Stimulated activated naive CD4-positive, alpha-beta T cell (primary cell): ENCODE measurements at places on chromosomes 2 and 18.

DNA sequence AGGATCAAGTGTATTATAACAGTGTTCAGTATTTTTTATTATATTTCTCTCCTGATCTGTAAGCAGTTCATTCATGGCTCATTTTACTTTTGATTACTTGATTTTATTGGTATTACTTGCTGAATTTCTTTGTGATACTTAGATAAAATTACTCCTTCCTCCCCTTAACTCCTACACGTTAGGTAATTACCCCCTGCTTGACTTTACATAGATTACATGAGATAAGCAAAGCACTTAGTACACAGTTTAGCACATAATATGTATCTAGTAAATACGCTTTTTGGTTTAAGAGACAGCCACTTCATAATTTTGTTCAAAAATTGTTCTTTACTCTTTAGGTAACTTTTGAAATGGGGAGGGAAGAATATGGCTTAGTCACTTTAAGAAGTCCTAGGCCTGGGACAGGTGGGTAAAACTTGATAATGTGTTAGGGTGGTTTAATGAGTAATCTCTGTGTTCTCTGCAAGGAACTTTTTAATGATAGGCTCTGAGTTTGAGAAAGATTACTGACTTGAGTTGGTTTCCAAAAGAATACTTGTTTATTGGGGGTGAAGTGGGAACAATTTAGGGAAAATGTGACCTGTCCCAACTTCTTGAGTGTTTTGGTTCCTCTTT, 80.9 kb downstream of the NCOA1 start:
- no peak for DNase-seq

DNA sequence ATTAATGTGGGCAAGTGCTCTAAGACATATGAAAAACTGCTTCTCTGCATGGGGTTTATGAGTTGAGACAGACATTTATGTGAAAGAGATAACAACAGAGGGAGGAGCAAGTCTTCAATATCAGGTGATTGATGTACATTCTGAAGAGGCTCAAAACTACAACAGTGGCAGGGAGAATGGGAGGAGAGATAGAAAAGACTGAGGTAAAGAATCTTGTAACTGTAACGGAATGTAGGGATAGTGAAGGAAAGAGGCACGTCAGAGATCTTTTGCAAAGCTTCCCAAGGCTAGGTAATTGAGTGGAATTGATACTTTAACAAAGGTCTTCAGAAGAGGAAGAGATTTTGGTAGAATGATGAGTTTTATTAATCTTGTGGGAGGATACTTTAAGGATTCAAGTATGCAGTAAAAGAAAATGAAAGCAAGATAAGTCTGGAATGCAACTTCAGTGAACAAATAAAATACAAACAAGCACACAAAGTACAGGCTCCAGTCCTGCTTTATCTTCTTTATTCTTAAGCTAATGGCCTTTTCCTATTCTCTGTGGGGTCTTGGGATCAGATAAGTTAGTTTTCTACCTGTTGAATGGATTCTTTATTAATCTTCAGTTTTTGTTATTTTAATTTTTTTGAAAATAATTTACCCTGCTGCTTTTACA, 15.0 kb downstream of the SMAD4 start:
- DNase-seq, result no peak

DNA sequence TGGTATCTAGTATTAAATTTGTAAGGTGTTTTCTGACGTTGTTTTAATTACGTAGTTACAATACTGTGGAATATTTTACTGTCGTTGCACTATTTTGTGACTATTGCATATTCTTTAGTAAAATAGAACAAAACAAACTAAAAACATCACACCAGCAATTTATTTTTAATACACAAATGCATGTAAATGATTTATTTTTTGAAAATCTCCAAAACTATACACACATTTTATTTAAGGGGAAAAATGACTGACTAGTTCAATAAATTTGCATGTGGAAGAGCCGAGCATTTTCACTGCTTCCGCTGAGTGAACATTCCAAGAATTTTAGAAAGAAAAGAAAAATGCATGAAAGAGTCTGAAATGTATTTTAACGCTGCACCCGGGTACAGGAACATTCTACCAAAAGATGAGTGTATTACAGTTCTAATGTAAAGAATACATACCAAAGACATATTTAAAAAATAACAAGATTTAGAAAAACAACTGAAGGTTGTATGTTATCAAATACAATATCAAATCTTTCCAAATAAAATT, 257.7 kb downstream of the MEIS1 start:
- no peak for DNase-seq

- no peak for DNase-seq
Observed at GRCh38 chr18:33605250-33605649, 27.2 kb downstream of the ASXL3 start.

DNA sequence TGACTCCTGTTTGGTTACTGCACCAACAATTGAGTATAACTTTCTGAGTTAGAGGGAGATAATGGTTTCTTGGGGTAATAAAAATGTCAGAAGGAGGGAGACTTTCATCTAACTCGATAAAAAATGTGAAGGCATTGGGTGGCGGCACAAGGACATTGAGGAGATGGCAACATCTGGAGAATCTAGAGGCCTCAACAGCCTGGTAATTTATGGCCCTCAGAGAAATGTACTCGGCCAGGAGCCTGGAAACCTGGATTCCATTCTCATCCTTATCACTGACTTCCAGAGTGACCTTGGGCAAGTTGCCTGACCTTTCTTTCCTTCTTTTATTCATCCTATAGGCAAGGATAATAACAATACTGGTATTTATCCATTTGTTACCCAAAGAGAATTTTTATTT, 173.5 kb upstream of the MEX3C start:
- no peak for DNase-seq
